Pancreas (tissue), 10 donors: ENCODE measurements at places on chromosomes 7 and 10.

DNA sequence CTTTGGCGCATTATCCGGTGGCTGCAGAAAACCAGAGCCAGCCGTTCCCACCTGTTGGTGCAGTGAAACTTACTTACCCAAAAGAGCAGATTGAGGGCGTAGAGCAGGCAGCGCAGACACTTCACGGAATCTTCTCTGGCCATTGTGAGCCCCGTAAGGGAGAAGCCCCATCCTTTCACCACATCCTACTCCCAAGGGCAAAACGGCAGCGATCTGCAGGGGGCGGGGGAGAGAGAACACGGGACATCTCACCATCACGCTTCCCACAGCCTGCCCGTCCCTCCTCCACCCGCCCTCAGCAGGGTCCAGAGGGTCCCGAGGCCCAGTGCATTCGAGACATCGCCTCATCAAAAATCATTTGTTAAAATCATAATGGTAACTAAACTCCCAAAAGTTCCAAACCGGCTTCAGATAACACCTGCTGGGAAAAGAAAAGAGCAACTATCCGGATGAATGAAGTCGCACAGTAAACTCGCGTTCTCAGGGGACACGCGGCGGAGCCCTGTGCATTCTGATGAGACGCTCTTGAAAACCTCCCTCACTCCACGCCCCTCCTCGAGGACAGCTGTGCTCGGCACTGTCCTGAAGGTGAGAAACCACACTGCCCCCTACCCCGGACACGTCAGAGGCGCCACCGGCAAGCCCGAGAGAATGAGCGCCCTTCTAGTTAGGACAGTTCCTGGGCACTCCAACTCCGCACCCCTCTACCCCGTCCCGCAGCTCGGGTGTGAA, 1.2 kb downstream of the TSPAN12 start:
- peak; percentile 39 for DNase-seq

GRCh38 chr7:37341033-37341630, 107.5 kb downstream of the ELMO1 start:
- DNase-seq, result no peak

- no peak for DNase-seq
Measured at GRCh38 chr10:128161031-128161430, 34.8 kb upstream of the MKI67 start.

GRCh38 chr7:1176891-1177373, 16.9 kb upstream of the ZFAND2A start:
- DNase-seq, result peak; percentile 79

DNA sequence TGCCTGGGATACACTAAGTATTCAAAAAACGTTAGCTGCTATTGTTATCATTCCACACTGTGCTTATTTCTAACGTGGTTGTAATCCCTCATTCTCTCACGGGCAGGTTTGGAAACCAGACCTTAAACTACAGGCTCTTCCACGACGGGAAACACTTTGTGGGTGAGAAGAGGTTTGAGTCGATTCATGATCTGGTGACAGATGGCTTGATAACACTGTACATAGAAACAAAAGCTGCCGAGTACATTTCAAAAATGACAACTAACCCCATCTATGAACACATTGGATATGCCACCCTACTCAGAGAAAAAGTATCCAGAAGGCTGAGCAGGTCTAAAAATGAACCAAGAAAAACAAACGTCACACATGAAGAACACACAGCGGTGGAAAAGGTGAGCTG, 163.2 kb upstream of the PRR15 start:
- no peak for DNase-seq

DNA sequence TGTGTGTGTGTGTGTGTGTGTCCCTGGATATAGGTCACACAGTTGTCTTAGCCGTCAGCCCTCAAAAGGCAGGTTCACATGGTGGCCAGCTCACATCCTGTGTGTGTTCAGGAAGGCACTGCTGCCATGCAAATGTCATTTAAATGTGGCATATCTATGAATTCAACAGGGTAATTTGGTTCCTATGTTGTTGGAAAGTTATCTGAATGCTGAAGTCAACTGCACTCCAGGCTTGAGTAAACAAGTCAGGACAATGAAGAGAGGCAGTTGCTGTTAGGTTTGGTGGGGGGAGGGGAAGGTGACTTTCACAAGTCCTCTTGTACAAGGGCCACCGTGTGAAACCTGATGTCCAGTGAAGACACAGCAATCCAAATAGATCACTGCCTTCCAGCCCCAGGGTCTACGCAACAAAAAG, 61.1 kb downstream of the PTPRE start:
- DNase-seq, result no peak

DNA sequence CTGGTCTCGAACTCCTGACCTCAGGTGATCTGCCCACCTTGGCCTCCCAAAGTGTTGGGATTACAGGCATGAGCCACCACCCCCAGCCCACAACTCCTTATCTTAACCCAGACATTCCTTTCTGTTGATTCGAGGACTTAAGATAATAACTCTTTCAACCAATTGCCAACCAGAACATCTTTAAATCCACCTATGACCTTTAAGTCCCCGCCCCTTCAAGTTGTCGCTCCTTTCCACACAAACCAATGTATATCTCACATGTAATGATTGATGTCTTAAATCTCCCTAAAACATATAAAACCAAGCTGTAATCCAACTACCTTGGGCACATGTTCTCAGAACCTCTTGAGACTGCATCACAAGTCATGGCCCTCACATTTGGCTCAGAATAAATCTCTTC, 7.8 kb upstream of the ANKRD2 start:
- DNase-seq, result no peak

- DNase-seq, result peak; percentile 51
Measured at GRCh38 chr7:481219-481930, 38.3 kb downstream of the PDGFA start.

DNA sequence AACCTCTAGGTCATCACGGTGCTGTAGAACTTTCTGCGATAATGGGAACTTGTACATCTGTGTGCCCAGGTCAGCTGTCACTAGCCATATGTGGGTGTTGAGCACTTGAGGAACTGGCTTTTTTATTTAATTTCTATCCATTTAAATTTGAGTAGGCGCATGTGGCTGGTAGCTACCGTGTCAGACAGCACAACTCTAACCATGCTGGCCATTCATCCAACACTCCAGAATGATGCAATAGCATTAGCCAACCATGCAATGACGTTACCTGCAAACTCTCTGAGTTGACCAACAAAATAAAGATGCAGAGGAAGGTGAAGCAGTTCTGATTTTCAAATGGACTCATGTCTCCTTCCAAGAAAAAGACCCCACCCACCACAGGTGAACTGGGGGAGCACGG, 24.4 kb upstream of the CHST15 start:
- no peak for DNase-seq

- no peak for DNase-seq
Measured at GRCh38 chr7:5203183-5203537, 13.1 kb downstream of the WIPI2 start.

- no peak for DNase-seq
Measured at GRCh38 chr7:104979167-104979841, 34.7 kb upstream of the KMT2E start.

DNA sequence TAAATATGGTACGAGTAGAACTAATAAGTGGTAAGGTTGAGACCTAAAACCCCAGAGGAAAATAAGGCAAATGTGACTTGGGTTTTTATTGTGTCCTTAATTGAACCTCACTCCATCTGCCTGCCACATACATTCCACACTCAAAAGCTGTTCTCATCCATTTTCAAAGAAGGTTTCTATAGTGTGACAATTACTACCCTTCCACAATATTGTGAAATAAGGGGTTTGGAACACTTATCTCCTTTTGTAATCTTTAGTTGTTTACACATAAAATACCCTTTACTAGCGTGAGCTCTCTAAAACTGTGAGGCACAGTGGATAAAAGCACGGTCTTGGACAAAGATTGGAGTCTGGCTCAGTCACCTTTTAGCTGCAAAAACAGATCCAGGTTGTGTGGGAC, 166.6 kb downstream of the THSD7A start:
- DNase-seq, result no peak

GRCh38 chr7:54981913-54982312, 36.9 kb upstream of the EGFR start:
- DNase-seq, result no peak

GRCh38 chr7:22783421-22783820, 39.2 kb downstream of the TOMM7 start:
- no peak for DNase-seq

DNA sequence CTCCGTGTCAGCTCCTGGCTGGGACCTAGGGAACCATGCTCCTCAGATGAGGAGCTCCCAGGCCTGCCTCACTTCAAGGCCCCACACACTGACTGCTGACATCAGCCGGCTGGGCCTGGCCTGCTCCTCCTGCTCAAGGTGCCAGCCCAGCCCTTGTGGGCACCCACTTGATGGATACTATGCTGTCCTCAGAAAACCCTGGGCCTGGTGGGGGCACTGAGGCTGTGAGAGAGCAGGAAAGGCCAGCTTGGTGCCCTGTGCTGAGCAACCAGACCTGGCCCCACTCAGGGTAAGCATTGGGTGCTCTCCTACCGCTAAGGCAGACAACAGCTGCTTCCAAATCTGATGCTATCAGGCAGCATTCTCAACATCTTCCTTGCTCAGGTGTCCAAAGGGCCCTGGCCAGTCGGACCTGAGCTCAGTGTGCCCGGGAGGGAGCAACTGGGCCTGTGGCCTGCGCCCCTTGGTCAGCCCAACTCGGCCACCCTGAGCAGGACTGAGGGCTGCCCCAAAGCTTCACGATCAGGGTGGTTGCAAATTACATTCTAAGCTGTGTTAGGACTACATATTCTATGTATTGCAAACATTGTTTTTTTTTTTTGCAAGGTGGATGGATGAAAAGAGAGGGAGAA, 21.9 kb upstream of the ANTXRL start:
- no peak for DNase-seq

GRCh38 chr10:104340641-104341040, 2.4 kb upstream of the ITPRIP start:
- no peak for DNase-seq

GRCh38 chr7:16801111-16801542, 3.7 kb downstream of the AGR2 start:
- DNase-seq, result no peak

GRCh38 chr7:10284001-10284400, 689.7 kb upstream of the PHF14 start:
- DNase-seq, result no peak

DNA sequence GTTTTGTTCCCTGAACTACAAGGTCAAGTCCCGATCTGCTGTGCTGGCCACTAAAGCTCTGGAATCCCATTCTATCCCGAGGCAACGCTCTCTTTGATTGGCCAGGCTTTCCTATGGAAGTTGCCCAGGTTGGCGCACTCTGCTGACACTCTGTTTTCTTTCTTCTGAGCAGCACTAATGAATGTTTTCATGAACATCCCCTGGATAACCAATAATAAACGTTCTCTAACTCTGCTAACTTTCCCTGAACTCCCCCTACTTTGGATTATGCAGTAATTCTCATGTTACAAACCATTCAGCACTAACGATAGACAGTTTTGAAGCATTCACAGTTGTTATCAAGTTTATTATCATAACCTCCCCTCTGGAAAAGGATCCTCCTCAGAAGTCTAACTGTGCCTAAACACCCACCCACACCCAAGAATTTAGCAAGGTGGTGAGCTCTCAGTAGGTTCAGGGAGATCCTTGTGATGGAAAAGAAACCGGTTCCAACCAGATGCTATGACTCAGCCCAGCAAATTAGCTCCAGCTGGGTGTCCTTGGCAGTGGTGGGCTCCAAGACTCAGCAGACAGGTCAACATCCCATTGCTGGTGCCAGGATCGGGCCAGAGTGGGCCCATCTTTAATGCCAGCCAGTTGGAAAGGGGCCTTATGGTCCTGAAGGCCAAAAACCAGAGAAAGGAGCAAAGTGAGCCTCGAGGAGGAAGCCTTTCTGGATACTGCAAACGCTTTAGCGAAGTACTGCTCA, 68.4 kb downstream of the CREB3L2 start:
- no peak for DNase-seq

DNA sequence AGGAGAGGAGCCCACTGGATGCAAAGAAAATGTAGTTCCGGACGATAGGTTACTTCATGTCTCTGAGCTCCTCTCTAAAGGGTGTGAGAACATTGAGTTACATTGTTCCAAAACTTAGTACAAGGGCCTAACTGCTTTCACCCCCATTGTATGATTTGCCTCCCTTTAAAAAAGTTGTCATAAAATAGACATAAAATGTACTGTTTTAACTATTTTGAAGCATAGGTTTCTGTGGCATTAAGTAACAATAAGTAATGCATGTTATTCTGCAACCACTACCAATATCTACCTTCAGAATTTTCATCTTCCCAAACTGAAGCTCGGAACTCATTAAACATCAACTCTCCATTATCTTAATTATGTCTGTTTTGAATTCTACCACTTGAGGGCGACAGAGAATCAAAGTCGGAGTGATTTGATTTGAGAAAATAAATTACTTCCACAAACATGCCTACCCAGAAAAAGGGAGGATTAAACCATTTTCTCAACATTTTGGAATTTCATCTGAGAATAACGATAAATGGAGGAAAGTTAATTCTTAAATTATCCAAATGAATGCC, 2.7 kb downstream of the IGFBP1 start:
- no peak for DNase-seq

DNA sequence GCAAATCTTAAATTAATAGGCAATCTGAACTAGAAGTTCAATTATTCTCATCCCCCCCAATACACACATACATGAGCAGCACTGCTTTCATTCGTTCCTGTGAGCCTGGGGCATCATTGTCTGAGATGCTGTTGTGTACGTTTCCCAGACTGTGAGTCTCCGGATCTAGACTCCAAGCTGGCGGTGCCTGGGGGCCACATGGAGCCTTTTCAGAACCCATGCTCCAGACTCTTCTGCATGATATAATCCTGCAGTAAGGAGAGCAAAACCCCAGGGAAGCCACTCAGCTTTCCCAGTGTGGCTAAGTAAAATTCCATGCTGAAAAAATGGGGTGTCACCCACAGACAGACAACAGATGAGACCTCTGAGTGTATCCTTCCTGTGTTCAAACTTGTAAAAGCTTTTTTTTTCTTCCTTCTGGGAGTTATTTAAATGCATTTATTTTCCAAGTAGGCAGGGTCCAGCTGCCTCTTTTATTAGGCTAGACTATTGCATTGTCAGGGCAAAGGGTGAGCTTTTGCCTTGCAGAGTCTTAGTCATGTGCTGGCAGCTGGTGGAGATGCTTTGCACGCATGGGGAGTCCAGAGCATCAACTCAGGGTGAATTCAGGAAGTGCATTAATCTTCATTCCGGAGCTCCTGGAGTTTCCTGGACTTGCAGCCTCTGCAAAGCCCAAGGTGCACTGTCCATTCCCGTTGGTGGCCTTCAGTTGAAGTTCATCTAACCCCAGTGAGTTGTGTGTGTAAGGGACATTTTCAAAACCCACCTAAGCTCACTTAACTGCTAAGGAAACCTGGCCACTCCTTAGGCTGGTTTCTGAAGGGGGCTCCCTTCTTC, 185.7 kb upstream of the ADO start:
- no peak for DNase-seq
